CD4-positive, CD25-positive, alpha-beta regulatory T cell (primary cell): ENCODE measurements at places on chromosomes 7 and 10. TPM values are rescaled to one million over a fixed set of nuclear protein-coding genes. Genes with fewer than 3 reads are reported as not detected.

DNA sequence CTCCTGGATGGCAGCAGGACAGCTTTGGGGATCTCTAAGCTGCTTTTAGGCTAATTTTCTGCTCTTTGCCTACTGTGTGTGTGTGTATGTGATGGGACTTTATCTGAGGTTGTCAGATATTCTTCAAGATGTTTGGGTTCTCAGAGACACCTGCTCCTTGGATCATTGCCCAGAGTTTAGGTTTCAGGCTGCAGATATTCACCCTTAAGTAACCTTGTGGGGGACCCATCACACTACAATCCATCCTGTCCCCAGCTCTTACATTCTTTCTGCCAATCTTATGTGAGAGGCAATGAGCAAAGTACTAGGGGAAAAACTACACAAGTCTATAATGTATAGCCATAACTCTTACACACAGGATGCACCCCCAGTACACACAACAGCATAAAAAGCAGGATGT is 263.0 kb upstream of the ZWINT start:
- DNase-seq = no peak

DNA sequence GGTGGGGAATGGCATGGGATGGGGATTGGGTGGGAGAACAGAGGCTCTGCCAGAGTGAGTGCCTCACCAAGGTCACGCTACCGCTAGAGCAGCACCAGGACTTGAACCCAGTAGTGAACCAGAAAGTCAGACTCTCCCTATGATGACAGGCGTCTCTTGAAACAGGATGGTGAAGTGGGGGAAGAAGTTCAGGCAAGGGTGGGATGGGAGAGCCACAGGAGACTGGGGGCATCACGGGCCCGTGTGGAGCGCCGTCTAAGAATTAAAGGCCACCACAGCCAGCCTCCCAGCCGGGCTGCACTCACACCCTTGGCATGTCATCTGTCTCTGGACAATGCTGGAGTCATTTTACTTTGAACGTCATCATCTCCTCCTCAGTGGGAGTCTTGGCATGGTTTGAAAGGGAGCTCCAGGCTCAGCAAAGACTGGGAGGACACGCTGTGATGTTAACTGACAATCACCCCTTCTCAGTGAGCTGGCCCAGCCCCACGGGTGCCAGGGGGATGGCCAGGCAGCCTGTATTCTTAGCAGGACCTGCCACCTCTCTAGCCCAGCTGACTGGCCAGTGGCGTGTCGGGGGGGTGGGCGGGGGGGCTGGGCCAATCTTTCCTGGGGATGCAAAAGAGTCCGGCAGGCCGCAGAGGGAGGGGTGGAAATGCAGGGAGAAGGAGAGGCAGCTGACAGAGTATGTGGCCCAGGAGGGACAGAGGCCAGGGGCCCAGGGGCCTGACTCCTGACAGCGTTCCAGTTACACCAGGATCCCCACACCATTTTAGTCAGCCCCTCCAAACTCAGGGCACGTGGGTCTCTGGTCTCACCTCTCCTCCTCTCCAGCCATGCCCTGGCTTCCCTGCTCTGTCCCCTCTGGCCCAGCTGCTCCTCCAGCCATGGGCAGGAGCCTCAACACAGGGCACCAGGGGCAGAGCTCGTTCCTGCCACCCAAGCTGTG is 96.2 kb downstream of the VOPP1 start:
- DNase-seq = no peak

- no peak for DNase-seq
Observed at GRCh38 chr7:49324707-49325106, 400.4 kb downstream of the CDC14C start.

GRCh38 chr7:31529103-31529502 is 15.2 kb downstream of the ITPRID1 start:
- no peak for DNase-seq

GRCh38 chr10:34280599-34281374 is 534.3 kb downstream of the PARD3 start:
- DNase-seq = no peak

DNA sequence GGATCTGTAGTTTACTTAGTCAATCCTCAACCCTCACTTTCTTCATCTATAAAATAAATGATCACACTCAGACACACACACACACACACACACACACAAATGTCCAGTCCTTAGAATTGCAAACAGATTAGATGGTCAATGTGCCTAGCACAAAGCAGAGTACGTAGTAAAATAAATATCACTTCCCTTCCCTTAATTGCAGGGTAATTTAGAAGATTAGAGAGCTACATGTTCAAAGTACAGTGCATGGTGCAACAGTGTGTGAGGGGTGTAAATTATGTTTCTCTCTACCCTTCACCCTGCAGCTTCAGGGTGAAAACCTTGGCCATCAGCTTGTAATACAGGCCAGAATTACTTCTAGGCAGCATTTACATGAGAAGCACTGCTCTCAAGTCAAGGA is 187.0 kb upstream of the GHITM start:
- no peak for DNase-seq

DNA sequence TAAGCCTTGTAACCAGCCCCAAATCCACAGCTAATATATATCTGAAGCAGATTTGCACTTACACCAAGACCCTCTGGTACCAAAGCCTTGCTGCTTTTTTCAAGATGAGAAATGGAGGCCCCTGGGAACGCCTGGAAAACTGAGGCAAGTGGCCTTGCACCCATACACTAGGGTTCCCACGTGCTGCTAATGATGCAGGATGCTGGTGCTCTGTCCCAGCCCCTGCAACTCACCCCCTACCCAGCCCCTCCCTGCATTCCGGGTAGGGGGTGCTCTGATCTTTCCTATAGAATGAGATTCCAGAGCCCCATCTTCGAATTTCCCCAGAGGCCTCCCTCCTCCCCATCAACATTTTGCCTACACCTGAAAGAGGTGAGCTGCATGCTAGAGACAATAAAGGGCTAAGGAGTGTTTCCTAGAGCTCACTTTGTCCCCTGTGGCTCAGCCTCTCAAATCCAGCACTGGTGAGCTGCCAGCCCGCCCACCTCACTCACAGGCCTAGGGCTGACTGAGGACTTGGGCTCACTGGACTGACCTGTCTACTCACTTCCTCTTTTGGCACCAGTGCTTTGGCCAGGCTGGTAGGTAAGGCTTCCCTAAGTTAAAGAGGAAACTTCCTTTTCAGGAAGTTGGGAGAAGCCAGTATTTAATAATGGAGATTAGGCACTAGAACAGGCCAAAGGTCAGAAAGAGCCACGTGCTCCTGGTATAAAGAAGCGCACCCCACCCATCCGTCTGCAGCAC is 9.8 kb downstream of the RBP4 start:
- no peak for DNase-seq

- DNase-seq = no peak
Observed at GRCh38 chr7:29950480-29950879, 39.1 kb downstream of the SCRN1 start.

Gene SERPINE1
- polyA plus RNA-seq = not detected

Gene HTR7
- not detected for polyA plus RNA-seq
